CD4-positive, alpha-beta T cell (primary cell): ENCODE measurements at places on chromosomes 12 and 14.
A peak's percentile ranks its signal among the peaks of the same experiment; 100 is the strongest.

DNA sequence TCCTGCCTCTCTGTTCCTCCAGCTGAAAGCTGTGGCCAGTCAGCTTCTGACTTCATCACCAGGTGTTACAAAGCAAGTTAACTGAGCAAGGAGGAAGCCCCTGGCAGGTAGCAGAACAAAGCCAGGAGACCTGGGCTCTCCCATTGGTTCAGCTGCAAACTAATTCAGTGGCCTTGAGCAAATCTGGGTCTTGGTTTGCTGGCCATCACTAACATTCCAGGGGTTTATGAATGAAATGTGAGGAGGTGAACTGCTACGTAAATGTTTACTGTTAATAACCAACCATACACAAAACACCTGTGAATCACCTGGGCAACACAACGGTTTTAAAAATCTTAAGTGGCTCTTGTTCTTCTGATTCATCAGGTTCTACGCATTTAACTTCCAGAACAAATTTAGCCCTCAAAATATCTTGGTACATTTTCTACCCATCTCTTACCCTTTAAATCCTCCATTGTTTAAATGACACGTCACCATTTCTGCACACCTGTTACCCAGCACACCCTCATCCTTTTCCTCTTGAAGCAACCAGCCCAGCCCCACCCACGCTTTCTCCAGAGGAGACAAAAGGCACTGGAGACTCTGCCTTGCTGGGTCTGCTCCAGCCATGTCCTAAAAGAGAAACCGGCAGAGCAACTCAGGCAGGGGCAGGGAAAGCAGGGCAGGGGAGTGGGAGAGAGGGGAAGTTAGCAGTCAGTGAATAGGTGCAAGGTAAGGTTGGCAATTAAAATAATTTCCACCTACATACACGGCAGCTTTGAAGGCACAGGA, 49.3 kb upstream of the TSPAN11 start:
- DNase-seq = no peak

GRCh38 chr12:34606749-34607519, 584.6 kb downstream of the ALG10 start:
- DNase-seq = no peak

DNA sequence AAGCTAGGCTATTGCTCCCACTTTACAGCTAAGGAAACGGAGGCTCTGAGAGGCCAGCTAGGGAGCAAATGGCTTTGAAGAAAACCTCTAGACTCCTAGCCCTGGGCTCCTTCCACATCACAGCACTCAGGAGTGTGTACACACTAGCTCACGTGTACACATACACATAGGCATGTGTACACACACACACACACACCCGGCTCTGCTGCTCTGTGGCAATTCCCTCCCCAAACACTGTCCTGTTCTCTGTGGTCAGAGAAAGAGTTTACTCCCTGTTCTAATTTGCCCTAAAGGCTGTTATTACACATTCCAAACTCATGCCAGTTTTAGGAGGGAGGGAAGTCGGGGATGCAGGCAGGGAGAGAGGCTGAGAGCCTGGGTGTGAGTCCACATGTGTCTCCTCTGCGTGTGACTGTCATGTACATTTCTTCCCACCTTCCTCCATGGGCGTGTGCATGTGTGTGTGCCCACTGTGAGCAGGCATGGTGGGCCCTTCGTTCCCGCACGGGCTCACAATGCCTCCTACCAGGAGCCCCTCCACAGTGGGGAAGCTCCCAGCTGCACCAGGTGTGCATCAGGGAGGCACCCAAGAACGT, 14.2 kb downstream of the TRPV4 start:
- DNase-seq = no peak

- DNase-seq = no peak
Observed at GRCh38 chr14:80414080-80414479, 202.8 kb upstream of the DIO2 start.

- no peak for DNase-seq
Observed at GRCh38 chr12:92859650-92860386, 69.3 kb downstream of the EEA1 start.

DNA sequence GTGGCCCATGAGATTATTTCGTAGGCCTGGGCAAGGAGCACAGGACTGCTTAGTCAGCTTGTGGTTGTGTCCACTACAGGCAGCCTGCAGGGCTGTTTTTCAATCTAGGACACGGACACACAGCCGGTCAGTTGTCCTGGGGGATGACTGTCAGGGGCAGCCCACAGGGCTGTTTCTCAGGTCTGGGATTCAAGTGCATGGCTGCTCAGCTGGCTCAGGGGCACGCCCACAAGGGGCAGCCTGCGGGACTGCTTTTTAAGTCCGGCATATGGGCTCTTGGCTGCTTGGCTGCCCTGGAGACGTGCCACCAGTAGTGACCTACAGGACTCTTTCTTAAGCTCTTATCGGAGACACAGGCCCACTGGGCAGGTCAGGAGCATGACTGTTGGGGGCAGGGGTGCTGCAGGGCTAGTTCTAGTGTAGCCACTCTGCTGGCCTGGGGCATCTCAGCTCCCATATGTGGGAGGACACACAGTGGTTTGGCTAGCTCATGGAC, 26.6 kb upstream of the GTF2A1 start:
- no peak for DNase-seq

- DNase-seq = no peak
Observed at GRCh38 chr14:68941820-68942219, 37.3 kb downstream of the ACTN1 start.

GRCh38 chr12:124668602-124669001, 101.2 kb upstream of the NCOR2 start:
- no peak for DNase-seq

DNA sequence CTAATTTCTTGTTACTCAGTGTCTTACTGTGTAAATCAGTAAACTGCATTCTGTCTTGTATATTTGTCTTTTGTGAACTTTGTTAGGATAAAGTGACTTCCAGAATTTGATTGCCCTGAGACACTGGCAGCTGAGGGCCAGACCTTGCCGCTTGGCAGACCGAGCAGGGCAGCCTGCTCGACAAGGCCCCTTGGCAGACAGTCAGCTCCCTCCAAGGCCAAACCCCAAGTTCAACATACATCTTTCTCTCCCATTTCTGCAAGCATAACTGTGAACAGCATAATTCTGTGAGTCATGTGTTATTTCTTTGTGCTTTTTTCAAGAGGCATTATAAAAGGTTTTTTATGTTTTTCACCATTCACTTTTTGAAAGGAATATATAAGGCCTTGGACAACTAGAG, 39.2 kb upstream of the BMAL2 start:
- DNase-seq = no peak

DNA sequence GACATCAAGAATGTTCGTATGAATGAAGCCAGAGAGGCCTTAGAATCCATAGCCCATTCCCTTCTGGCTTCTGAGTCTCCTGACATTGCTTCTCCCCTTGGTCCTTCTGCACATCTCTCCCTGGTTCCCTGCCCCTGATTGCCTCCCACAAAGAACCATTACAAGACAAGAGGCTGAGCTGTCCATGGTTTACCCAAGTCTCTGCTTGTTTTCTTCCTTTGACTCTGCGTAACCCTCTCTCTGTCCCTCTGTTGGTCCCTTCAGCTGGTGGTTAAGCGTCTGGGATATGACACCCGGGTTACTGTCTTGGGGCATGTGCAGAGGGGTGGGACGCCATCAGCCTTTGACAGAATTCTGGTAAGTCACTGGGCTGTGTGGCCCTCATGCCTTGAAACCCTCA, 15.9 kb downstream of the PFKM start:
- DNase-seq = no peak

DNA sequence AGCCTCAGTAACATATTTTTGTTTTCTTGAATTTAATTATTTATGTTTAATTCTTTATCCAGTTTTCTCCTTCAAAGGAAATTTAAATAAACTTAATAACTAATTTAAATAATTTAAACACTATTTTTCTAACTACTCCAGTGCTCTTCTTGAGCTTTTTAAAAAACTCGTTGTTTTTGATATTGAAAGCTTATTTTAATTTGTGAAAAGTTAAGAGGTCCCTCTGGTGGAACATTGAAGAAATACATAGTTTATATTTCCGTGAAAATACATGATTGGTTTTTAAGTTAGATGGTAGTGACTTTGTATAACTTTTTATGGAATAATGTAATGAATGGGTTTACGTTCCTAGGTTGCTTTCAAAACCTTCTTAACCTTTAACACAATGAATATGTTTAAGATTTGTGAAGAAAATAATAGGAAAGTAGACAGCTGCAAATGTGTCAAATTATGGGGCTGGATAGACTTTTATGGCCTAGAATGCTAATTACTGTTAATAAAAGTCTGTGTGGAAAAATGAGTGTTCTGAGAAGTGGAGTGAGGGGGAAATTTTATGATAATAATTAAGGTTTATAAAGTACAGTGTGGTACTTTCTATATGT, 45.9 kb upstream of the MSRB3 start:
- DNase-seq = no peak

DNA sequence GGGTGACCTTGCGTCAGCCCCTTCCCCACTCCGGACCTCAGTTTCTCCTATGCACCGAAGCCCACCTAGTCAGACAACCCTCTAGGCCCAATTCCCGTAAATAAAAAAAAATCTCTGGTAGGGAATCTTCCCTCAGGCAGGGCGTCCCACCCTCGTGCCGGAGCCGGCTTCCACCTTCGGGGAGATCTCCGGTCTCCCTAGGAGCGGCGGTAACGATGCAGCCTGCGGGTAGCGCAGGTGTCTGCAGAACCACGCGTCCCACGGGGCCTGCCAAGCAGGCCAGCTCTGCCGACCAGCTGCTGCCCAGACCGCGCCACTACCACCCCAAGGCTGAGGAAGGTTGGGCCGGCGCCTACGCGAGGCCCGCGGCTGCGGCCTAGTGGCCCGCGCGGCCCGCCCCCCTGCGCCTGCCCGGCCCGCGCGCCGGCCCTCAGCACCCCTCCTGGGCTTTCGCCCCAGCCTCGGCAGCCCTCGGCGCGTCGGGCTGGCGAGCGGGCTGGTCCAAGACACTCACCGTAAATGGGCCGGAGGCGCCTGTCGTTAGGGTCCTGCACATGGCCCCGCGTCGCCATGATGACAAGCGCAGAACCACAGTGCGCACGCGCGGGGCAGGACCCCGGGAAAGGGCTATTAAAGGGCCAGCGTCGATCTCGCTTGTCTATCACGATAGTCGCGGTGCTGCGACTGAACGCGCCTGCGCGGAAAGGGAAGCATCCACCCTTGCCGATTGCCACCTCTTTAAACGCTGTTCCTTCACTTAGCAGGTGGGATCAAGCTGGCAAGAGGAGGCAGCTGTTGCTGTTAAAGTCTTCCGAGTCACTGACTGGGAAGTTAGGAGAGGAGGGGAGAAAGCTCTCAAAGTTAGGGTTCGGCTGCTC, at the start of gene NAA25:
TSS of gene NAA25 (minus strand) at position 582 of the 878 bp plus-strand sequence. CDS start at position 572, 10 bp downstream.
- DNase-seq = peak; percentile 86

GRCh38 chr12:79886917-79887519, 47.9 kb downstream of the PPP1R12A start:
- DNase-seq = peak; percentile 59

GRCh38 chr12:51591016-51591901, at the start of gene SCN8A:
Gene SCN8A (plus strand): TSS chr12:51591233. CDS start chr12:51662818, 71,585 bp downstream.
- peak; percentile 49 for DNase-seq

- DNase-seq = no peak
Observed at GRCh38 chr12:110109037-110109836, 14.9 kb upstream of the IFT81 start.

- DNase-seq = no peak
Observed at GRCh38 chr14:74641601-74642391, 29.8 kb upstream of the LTBP2 start.

GRCh38 chr12:99389751-99390150, 257.8 kb upstream of the GARIN6 start:
- DNase-seq = no peak

DNA sequence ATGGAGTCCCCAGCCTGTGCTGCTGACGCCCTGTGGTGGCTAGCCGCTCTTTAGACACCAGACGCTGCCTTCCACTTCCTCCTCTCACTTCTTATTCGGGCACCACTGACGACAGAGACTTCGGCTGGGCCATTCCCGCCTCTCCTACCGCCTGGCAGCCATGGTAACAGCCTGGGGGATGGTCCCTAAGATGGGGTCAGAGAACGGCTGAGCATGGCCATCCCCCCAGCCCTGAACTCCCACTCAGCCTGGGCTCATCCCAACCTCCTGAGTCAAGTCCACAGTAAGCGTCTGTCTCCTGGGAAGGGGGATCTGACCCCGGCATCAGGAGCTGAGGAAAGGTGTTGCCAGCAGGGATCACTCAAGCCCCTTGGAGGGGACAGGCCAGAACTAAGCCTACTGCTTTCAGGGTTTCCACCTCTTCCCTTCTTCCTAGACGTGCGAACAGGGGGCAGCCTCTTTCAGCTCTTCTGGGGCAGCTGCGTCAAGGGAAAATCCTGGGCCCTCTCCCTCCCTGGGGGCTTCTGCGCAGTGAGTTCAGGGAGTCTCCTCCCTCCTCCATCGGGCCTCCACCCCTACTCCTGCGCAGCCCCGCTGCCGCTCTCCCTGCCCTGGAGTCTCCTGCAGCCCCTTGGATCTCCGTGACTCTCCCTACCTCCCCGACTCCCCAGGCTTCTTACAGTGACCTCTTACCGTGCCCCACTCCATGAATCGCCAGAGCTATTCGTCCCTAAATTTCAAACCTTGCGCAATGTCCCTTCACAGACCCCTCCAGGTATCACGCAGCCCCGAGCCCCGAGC, 643 bp upstream of the TAMALIN start:
- DNase-seq = peak; percentile 51

DNA sequence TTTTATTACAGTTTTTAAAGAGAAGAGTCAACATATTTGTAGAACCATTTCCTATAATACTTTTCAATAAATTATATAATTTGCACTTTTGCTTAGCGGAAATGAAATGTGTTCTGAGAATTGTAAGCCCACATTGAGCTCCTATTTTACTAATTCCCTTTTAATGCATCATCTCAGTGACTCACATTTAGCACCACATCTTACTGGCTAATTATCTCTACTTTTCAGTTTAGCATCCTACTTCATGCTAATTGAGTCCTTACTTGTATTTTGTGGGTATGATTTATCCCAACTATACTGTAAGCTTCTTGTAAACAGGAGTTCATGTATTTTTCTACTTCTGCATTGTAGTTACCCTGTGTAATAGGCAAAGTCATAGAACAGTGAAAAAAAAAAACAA, 67.5 kb downstream of the TMX1 start:
- no peak for DNase-seq

DNA sequence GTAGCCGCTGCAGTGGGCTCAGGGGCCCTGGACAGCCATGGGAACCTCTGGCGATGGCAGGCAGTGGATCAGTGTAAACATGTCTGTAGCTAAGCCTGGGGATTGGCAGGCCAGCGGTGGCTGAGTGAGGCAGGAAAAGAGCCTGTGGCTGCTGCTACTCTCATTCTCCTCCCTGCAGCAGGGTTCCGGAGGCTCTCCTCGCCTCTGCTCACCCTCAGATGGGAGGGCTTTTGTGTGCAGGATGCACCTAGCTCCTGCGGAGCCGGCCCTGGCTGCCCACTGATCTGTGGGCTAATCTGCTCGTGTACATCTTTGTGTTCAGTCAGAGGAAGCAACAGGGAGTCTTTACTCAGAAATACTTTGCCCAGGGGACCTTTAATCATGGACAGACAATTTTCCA, 59.5 kb downstream of the GALNT8 start:
- DNase-seq = no peak
